ENCODE measurements at places on chromosomes 12 and 14.

DNA sequence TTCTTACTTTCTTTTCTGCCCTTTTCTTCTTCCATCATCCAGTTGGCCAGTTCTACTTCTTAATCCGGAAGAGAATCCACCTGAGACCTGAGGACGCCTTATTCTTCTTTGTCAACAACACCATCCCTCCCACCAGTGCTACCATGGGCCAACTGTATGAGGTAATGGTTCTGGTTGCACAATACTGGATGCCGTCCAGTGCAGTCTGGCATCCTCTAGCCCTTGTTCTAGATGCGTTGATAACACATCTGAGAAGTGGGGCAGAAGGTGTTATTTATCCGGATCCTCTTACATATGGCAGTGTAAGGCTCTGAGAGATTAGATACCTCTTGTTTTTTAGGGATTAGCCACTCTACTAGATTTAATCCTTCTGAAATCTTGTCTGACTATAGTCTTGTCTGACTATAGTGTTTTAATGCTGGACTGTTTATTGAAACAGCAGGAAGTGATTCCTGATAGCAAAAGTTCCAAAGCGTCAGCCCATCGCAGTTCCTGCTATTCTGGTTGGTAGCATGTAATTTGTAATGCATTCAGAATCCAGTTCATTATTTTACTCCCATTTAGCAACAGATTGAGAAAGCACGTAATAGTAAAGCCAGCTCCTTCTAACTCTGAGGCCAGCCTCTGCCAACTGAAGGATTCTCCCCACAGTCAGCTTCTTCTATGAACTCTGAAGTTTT, 7.9 kb downstream of the GABARAPL1 start:
- DNase-seq = peak; percentile 42

GRCh38 chr12:23889069-23889440, 60.4 kb downstream of the SOX5 start:
- no peak for DNase-seq

DNA sequence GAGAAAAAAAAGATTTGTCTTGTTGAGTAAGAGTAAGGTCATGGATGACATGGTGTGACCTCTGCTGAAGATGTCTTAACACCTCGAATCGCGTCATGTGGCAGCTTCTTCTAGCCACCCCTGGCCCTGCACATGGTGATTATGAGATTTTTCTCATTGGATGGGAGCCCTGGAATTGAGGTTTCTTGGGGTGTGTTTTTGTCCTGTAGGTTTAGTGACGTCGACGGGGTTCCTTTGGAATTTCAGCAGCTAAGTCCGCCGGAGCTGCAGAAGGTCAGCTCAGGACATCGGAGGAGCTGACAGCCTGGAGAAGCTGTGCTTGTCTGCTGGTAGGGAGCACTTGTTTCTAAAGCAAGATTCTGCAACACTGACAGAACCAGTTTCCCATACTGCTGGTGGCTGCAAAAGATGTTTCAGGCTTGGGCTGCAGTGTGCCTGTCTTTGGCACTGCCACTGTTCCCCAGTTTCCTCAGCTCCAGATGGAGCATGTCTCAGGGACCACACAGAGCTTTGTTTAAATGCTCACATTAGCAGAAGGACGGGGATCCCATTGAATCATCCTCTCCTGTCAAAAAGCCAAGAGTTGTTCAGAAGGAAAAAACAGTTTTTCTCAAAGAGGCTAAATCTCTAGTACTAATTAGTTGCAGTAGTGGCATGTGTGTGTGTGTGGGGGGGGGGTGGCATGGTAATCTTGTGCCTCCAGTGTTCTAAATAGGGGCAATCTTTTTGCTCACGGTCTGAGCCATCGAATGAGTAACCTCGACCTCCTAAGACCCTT, 5.2 kb upstream of the FOS start:
- peak; percentile 48 for DNase-seq

DNA sequence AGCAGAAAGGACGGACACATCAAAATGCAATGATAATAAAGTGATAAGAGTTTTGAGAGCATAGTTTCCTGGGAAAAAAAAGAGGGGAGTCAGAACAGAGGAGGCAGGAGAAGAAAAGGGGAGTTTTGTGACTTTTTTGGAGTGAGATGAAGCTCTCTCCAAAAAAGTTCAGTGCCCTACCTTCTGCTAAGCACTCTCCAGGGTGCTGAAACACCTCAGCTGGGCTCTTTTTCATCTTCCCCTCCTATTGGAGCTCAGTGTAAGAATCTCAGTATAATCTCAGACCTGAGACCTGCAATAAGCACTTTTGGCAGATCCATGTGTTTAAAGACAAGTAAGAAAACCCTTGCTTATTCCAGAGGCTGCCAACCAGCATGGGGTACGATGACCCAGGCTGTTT, 58.9 kb upstream of the SRRM4 start:
- DNase-seq = no peak

DNA sequence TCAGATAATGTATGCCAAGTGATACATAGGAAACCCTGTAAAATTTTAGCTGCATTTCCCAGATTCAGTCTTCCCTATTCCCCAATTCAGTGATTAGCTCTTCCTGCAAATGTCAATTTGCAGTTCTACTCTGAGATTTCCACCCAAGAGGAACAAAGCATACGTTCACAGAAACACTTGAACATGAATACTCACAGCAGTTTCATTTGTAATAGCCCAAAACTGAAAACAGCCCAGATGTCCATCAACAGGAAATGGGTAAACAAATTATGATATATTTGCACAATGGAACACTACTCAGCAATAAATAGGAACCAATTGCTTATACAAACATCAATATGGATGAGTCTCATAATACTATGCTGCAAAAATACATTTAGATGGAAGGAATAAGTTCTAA, 194.2 kb downstream of the GXYLT1 start:
- DNase-seq = no peak

DNA sequence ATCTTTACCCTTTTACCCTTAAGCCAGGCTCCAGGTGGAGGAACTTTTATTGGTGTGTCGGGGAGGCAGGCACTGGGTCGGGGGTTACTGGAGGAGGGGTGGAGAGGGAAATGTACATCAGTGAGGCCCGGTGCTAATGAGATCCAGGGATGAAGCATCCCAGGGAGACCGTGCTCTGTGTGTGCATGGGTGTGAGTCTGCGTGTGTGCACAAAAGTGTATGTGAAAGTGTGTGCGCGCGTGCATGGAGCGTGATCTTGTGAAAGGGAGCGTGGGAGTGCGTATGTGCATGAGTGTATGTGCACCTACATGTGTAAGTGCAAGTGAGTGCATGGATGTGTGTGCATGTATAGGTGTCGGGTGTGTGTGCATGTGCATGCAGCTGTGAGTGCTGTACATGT, 55.3 kb downstream of the AACS start:
- DNase-seq = no peak

DNA sequence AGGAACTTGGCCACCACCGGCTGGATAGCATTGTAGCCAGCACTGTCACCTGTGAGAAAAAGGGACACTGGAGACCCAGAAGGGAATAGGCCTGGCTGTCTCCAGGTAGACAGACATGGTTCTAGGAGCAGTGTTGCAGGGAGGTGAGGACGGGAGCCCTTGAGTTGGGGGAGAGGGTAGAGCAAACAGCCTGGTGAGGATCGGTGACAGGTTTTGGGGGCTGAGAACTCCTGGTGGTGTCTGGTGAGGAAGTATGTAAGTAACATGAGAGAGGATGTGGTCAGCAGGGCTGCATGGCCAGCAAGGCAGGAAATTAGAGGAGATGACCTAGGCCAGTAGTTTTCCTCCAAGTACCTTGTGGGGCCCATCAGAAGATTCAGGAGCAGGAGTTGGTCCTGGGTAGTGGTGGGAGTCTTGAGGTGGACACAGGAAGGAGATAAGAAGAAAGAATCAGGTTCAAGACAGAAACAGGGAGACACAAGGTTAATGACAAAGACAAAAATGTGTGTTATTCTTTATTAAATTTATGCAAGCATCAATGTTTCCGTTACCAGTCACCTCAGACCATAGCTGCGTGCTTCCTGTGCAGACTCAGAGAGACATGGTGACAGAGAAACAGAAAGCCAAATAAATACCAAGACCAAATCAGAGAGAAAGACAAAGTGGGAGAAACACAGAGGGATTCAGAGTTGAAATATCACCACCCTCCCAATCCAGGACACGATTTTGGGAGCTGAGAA, at the start of gene ARHGAP9:
Gene ARHGAP9, minus strand, starts transcription at position 491 of the 740 bp plus-strand sequence. Its CDS starts 460 bp downstream, at position 31.
- DNase-seq = no peak

GRCh38 chr14:71467361-71467811, 464.8 kb upstream of the RGS6 start:
- DNase-seq = peak; percentile 63

GRCh38 chr14:21496453-21496852, 14.7 kb downstream of the METTL3 start:
- no peak for DNase-seq

DNA sequence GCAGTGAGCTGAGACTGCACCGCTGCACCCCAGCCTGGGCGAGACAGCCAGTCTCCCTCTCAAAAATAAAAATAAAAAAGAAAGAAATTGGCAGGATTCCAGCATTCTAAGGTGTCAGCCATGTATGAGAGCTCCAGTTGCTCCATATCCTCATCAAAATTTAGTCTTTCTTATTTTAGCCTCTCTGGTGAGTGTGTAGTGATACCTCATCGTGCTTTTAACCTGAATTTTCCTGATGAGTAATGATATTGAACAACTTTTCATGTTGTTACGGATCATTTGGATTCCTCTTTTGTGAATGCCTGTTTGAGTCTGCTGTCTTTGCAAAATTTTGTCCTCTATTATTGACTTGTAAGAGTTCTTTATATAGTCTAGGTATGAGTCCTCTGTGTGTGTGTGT, 28.5 kb downstream of the CCDC60 start:
- DNase-seq = no peak

DNA sequence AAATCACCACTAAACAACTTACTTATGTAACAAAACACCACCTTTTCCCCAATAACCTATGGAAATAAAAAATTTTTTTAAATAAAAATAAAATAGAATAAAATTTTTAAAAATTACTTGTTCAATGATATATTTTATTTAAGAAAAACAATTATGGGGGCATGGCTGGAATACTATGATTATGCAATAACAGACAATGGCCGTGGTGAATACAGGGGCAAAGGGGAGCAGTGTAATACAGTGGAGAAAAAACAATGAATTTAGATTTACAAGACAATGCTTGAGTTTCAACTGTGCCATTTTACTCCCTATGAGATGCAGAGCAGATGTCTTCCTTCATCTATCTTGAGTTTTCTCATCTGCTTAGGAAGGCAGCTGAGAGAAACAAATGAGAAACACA, 72.9 kb downstream of the BLTP3B start:
- no peak for DNase-seq

GRCh38 chr12:28209782-28210181, 19.5 kb downstream of the CCDC91 start:
- peak; percentile 6 for DNase-seq

- DNase-seq = no peak
Observed at GRCh38 chr12:112945515-112945914, 7.2 kb downstream of the OAS3 start.

DNA sequence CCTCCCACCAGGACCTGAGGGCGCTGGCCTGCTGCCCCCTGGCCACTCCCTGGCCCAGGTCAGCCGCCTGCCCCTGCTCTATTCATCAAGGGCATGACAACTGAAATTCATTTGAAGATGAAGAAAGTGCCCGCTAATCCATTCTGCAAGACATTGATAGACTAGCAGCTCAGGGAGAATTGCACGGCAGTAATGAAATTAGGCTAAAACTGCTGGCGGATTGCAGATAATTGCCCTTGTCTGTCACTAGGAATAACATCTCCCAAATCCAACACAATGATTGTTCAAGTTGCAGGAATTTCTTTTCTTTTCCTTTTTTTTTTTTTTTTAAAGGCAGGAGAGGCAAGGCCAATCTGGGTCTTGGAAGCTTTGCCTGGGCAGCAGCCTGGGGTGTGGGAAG, 44.5 kb downstream of the MVK start:
- no peak for DNase-seq

GRCh38 chr14:76882651-76883050, 56.4 kb downstream of the LRRC74A start:
- DNase-seq = no peak

GRCh38 chr12:122182887-122183587, at the start of gene LRRC43:
Gene LRRC43 (plus strand): TSS chr12:122183123. CDS start chr12:122183145, 22 bp downstream.
- peak; percentile 39 for DNase-seq

- no peak for DNase-seq
Observed at GRCh38 chr12:106942775-106943174, 12.9 kb upstream of the TMEM263 start.

DNA sequence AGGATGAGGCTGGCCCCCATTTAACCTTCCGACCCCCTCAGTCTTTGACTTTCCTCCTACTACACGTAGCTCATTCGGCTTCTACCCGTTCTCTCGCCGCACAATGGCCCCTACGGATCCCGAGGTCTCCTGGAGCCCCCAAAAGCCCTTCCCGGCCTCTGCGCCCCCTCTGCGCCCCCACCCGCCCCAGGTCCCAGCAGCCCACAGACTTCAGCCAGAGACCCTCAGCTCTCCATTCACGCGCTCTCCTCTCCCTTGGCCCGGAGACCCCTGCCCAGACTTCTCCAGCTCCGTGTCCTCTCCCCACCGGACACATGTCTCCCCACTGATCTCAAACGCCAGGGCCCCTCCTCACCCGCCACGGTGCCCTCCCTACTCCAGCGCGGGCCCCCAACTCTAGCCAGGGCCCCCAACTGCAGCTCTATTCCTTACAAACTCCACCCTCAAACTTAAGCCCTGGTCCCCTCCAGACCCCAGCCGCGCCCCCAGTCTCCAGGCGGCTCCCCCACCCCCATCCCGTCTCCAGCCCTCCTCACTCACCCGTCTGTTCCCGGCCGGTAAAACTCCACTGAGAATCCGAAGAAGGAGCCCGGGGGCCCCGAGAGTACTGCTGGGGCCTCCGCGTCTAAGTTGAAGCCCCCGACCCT, 502 bp downstream of the ITGA5 start:
- no peak for DNase-seq

GRCh38 chr14:68331426-68331825, 461.4 kb downstream of the ZFP36L1 start:
- DNase-seq = no peak

GRCh38 chr14:94622653-94623421, 10.6 kb downstream of the SERPINA3 start:
- no peak for DNase-seq

DNA sequence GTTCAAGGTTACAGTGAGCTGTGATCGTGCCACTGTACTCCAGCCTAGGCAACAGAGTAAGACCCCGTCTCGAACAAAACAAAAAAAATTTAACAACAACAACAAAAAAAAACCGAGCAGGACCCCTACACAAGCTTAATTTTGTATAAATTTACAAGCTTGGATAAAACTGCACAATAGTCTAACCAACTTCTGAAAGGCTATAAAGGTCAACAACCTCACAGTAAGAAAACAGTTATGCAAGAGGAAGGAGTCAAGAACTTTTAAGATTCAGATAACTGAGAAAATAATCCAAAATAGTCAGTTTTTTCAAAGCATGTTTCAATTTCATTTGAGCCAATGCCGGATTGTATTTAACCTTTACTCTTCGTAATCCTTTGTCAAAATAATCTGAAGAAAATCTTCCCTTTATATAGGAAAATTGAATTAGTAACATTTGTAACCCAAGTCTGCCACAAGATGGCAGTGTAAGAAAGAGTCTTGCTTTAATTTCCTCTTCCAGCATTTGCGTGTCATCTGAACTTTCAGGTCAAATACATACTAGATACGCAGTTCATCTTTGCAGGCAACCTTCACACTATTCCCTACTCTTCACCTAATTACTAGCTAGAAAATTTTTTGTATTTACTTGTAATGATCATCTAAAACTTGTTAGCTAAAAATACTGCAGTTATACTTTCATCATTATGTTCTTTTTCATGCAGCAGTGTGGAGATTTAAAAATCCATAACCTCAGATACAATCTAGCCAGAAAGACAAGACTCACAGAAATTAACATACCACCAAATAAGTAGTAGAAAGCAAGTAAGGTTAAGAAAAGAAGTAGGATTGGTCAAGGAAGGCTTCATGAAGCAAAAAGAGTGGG, 5.8 kb downstream of the CCNB1IP1 start:
- peak; percentile 69 for DNase-seq

All from EL (cell line).